Stimulated activated CD8-positive, alpha-beta memory T cell treated with anti-CD3 and anti-CD28 coated beads, Interleukin-4, amount 100 ng/mL, for 1 hour (primary cell): ENCODE measurements at places on chromosomes 7 and 10.

DNA sequence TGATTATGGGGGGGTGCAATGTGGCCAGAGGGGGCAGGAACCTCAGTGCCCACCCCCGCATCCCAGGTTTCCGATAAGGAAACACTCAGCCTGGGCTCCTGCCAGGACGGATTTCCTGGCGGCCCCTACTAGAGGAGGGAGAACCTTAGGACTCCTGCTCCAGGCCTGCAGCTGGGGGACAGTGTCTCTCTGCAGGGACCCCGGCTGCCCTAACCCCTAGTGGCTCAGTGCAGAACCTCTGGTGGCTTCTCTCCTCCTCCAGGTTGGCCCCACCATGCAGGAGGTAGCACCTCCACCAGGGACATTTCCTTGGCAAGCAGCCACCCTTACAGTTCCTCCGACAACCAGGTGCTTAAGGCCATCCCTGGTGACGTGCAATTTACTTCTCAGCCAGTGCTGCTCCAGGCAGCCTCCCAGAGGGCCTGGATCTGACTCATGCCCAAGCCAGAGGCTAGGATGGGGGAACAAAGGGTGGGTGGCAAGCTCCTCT, 31.9 kb downstream of the SH2B2 start:
- no peak for DNase-seq

GRCh38 chr7:94393246-94394108, 1.2 kb upstream of the COL1A2 start:
- no peak for DNase-seq

DNA sequence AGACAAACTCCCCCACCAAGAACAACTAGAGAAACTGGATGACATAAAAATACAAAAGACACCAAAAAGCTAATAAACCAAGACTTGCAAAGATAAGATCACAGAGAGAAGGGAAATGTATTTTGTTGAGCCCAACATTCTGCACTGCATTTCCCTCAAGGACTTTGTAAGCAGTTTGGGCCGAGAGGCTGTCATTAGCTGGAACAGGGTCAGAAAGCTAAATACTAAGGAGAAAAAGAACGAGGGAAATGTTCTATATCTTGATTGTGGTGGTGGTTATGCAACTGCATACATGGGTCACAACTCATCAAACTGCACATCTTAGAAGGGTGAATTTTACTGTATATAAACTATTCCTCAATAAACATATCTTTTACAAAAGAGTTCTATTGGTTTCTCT, 315.0 kb downstream of the IPMK start:
- DNase-seq, result no peak

- no peak for DNase-seq
These were observed 303.5 kb downstream of the SFMBT2 start for GRCh38 chr10:7107285-7107684.

DNA sequence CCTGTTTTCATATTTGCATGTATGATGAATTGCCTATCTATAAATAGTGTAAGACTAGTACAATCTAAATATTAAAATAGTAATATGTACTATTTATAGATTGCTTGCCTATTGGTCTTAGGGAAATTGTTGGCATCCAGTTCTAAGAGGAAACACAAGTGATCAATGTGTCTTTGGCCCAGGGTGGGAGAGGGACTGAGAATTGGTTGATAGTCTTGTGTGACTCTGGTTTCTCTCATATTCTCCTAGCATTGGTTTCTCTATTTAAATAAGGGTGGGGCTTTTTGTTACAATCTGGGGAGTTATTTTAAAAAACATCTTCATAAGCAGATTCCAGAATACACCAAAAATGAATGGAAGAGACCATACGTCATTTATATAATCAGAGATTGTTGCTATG, 250.1 kb downstream of the EXOC4 start:
- DNase-seq, result no peak

DNA sequence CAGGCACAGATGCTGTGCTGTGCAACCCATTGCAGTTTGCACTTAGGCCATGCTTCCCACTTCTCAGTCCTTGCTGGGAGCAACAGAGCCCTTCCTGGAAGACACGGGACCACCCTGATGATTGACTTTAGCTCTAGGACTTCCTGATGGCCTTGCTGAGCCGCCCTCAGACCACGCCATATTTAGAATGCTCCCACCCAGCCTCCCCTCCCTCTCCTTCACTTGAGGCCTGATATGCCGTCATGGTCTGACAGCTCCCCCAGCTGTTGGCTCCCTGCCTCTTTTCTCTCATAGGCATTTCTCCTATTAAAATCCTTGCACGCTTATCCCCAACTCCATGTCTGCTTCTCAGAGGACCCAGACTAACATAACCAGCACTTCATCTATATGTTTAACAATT, 29.4 kb upstream of the GATAD1 start:
- DNase-seq, result no peak

GRCh38 chr7:36391436-36392198, 2.0 kb downstream of the ANLN start:
- DNase-seq, result no peak

- DNase-seq, result no peak
These were observed 20.6 kb downstream of the RBM20 start for GRCh38 chr10:110664483-110665420.

DNA sequence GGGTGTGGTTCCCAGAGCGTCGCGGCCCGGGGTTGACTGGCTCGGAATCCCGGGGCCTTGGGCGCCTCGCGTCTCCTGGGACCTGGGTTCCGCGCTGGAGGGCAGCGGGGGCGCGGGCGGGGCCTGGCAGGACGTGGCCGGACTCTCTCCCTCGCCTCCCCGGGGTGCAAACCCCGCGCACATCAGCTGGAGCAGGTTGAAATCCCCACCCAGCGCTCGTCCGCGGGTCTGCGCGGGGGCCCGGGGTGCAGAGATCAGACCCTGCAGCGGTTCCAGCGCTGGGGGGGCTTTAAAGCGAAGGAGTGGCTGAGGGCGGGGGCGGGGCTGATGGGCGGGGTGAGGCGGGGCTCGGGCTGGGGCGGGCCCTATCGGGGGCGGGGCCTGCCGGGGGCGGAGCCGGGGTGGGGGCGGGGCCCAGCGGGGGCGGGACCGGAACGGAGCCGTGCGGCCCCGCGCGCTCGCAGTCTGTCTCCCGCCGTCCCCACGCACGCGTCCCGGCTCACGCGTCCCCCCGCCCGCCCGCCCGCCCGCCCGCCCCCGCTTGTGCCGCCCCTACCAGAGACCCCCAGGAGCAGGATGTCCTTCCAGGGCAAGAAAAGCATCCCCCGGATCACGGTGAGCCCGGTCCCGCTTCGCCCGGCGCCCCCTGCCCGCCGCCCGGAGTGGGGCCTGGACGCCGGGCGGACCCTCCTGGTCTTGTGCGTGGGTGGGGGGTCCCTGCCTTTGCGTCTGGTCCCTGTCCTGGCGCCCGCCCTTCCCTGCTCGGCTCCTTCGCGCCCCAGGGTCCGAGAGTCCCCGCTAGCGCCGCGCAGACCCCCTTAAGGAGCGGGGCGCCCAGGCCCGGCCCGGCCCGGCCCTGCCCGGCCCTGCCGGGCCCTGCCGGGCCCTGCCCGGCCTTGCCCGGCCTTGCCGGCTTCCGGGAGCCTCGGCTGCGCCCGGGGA, at the start of gene DPYSL4:
Gene DPYSL4, plus strand, starts transcription at position 461 of the 942 bp plus-strand sequence. Its CDS starts 116 bp downstream, at position 577.
- no peak for DNase-seq

GRCh38 chr7:126718419-126718818, 534.3 kb downstream of the GRM8 start:
- DNase-seq, result no peak
